ENCODE measurements at places on chromosomes 16 and 17.
A peak's percentile ranks its signal among the peaks of the same experiment; 100 is the strongest.

DNA sequence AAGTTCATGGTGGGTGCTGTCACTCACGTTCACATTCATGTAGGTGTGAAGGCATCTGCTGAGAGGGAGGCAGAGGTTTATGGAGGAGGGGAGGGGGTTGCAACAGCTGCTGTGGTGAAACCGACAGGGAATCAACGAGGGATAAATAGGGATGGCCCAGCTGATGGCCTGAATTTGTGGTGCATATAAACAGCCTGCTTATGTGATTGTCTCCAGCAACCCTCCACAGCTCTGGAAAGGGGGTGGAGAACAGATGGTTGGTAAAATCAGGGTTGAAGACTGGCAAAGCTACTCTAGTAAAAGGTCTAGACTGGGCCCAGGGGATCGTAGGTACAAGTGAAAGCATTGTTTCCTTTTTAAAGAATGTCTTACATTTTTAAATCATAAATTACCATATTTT is 53.7 kb downstream of the IQCK start:
- DNase-seq, result no peak

DNA sequence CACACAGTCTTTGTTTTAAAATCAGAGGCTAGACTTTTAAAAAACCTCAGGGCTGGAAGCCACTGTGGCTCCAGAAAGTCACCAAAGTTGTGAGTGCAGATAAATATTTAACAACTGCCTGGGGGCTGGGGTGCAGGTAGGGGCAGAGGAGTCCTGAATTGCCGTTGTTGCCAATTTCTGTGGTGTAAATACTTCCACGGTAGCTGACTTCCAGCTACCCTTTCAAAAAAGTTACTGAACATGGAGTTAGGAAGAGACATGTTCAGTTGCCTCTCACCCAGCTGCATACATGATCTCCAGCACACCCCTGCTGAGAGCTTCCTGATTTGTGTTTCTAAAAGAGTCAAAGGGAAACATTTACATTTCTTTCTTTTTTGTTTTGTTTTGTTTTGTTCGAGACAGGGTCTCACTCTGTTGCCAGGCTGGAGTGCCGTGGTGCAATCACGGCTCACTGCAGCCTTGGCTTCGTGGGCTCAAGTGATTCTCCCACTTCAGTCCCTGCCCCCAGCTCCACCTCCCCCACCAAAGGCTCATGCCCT is 58.7 kb downstream of the PLXDC1 start:
- DNase-seq, result no peak

DNA sequence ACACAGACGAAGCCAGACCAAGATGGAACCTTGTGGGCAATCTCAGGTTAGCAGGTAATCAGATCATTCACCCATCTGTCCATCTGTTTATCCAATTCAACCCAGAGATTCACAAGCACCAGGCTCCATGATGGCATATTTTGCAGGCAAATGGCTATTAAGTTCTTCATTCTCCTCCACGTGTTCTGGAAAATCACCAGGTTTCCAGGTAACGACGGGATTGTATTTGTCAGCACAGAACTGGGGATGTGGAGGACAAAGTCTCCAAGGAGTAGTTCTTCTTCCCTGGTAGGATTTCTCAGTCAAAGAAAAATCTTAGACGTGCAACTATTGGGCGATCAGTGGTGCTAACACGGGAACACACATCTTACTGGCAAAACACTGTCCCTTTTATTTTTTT is 368.8 kb downstream of the SLC39A11 start:
- DNase-seq, result no peak

DNA sequence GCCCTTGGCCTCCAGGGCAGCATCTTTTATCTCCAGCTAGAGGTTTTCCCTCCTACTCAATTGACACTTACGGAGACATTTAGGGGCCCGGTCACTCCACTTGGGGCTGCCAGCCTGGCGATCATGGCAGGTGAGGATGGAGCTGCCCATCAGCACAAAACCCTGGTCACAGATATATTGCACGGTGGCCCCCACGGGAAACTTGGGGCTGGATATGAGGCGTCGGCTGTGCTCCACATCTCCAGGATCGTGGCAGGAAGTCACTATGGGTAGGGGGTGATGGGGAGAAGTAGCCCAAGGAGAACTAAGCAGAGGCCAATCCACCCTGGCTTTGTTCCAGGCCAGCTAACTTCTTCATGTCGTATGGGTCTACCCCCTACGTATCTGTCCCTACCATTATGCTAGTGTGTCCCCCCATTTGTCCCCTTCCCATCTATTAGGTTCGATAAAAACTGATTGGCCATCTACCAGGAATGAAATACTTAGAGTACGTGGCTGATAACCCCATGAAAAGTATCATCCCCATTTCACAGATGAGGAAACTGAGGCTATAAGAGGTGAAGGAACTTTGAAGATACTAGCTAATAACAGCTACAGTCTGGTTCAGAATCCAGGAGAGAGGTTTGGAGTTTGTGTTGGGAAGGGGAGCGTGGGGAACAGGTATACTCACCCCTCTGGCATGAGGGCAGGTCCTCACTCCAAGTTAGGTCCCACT is 6.1 kb upstream of the PHF12 start:
- DNase-seq, result no peak

DNA sequence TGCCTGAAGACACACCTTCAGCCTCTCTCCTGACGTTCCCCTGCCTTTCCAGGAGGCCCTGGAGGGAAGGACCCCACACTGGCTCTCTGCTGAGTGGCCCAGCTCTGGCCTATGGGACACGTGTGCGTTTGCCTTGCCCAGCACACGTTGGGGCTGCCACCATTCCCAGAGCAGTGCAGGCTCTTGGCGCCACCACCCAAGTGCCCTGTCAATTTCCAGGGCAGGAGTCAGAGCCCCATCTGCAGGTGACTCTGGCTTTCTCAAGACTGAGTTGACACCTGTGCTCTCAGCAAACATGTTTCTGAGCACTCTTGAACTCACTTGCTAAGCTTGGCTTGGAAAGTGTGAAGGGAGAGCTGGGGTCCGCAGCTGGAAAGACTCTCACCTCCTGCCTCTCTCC is 4.7 kb upstream of the IRF8 start:
- no peak for DNase-seq

GRCh38 chr16:13269905-13270528 is 368.6 kb downstream of the SHISA9 start:
- no peak for DNase-seq

DNA sequence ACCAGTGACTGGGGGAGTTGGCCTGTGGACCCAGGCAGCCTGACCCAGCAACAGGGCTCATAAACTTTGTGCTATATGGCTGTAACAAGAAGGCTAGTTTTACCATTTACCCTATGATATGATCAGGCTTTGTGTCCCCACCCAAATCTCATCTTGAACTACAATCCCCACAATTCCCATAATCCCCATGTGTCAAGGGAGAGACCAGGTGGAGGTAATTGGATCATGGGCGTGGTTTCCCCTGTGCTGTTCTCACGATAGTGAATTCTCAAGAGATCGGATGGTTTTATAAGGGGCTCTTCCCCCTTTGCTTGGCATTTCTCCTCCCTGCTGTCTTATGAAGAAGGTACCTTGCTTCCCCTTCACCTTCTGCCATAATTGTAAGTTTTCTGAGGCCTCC is 111.2 kb upstream of the NLRP1 start:
- no peak for DNase-seq

DNA sequence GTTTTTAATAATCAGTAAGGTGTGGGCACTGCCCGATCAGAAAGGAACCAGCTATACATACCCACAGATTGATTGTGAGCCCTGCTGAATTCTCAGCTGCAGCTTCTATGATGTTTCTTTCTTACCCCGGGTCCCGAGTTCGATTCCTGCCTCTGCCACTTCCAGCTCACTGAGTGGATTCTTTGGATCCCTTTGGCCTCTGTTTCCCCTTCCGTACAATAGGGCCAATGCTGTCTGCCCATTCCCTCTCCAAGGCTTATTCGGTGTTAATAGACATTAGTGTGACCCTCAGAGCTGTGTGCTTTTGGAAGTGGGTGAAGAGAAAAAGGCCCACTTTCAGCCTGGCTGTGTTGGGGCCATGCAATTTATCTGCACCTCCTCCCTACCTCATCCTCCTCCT is 115.8 kb downstream of the IRX5 start:
- no peak for DNase-seq

- DNase-seq, result no peak
Observed at GRCh38 chr17:73431401-73432205, 119.8 kb upstream of the CDC42EP4 start.

DNA sequence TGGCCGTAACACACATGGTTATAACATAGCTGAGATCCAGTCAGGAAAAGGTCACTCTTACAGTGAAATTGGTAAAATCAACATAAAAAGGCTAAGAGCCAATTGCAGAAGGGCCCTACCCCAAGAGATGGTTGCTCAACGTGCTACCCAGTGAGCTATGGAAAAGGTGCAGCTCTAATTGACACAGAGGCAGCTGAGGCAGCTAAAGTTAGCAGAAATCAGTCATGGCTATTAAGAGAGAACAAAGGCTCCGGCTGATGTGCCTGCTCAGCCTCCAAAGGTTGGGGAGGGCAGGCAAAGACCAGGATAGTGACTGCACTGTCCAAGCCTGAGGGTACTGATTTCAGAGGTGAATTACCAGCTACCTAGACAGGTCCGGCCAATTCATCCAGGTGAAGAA is 76.5 kb upstream of the ATP2A3 start:
- DNase-seq, result no peak

- no peak for DNase-seq
Observed at GRCh38 chr16:4677994-4678393, 15.4 kb upstream of the NUDT16L1 start.

DNA sequence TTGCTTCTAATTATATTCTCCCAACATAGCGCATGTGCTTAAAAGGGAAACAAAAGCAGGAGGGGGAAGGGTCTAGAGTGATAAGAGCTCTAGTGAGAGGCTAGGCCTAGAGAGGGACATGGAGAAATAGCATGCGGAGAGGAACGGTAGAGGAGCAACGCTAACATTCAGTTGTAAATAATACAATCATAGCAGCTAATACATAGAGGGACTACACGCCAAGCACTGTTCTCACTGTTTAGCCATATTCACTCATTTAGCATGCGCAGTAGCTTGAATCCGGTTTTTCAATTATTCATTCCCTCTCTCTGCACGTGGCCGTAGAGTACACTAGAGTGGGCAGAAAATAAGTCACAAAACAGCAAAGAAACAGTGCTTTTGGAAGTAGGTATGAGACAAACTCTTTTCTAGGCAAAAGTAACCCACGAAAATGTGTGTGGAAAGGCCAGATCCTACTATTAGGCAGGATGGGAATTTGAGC is 1.7 kb upstream of the ALOX12 start:
- no peak for DNase-seq

DNA sequence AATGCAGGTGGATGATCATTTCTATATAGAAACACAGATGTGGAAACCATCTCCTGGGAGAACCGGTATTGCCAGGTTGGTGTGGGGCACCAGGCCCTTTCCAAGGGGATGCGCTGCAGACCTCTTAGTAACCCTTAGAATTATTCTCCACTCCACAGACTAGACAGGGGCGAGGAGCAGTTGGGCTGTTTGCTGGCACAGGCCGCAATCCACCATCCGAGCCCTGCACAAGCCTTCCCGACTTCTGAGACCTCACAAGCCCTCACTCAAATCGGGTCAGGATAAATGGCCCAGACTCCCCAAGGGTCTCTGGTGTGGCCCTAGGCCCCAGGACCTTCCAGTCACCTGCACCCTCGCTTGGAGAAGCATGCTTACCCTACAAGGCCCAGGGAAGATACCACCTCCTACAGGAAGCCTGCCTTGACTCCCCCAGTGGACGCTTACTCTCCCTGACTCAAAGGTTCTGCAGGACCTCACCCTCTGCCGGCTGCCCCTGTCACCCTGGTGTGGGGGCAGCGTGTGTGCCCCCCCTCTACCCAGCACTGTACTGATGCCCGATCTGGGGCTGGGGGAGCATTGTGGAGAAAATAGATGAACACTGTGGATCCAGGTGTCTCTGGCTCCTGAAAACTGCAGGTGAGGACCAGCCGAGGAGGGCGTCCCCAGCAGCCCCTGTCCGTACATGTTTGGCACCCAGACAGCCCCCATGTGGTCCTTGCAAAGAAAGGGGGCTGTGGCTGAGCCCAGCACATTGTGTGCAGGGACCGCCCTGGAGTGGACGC is 49.8 kb upstream of the ACSF3 start:
- no peak for DNase-seq

- DNase-seq, result no peak
Observed at GRCh38 chr16:53805113-53805512, 101.2 kb downstream of the FTO start.

- peak; percentile 86 for DNase-seq
Observed at GRCh38 chr17:43900183-43900857, 7.0 kb downstream of the MPP2 start.

DNA sequence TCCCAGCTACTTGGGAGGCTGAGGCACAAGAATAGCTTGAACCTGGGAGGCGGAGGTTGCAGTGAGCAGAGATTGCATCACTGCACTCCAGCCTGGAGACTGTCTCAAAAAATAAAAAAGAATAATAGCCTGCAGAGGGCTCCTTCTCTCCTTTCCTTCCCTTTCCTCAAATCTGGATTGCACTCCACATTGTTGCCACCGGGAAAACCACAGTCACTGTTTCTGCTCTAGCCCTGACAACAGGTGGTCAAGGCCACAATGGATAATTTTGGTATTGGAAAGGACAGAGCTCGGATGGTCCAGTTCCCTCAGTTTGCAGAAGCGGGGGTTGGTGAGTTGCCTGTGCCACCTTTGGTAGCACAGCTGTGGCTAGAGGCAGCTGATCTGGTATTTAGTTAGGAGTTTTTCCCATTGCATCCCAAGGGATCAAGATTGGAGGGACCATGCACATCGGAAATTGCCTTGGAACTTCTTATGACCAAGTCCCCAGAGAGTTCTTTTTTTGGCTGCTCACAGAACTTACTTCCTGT is 44.7 kb upstream of the PRSS54 start:
- no peak for DNase-seq

DNA sequence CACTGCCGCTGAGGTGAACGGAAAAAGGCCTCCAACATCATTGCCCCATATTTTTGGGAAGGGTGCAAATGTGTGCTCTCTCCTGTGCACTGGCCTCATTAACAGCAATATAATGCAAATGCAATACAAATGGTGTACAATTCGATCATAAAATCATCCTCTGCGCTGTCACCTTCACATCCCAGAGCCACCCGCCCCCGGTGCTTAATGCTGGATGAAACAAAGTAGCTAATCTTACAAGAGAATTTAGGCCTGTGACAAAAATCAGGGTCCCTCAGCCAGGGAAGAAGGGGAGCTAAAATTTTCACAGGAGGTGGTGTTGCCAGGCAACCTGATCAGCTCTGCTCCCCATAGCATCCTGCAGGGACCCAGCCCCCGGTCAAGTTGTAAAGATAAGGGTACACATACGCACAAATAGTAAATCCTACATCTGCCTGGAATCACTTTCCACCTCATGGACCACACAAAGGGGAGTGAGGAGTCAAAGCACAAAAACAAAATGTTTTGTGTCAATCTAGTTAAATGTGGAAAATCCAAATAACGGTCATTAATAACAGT is 3.0 kb downstream of the TBC1D16 start:
- DNase-seq, result no peak

DNA sequence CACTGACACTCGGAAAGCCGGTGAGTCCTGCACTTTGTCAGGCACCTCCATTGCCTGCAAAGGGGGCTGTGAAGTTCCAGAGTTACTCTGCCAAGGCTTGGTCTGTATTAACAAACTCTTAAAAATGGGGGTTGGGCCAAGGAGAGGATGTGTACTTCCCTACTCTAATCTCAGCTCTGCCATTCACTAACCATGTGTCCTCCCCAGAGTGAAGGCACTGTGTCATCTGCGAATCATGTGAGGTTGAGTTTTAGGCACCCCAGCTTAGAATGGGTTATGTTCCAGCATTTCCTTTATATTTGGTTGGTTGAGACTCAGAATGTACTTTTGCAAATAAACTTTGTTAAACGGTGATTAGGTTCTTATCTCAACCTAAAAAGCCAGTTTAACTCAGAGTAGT is 24.9 kb downstream of the ERCC4 start:
- no peak for DNase-seq
